ENCODE measurements at places on chromosomes 12 and 14.

GRCh38 chr14:103867020-103867419, 19.6 kb upstream of the PPP1R13B start:
- DNase-seq: no peak

DNA sequence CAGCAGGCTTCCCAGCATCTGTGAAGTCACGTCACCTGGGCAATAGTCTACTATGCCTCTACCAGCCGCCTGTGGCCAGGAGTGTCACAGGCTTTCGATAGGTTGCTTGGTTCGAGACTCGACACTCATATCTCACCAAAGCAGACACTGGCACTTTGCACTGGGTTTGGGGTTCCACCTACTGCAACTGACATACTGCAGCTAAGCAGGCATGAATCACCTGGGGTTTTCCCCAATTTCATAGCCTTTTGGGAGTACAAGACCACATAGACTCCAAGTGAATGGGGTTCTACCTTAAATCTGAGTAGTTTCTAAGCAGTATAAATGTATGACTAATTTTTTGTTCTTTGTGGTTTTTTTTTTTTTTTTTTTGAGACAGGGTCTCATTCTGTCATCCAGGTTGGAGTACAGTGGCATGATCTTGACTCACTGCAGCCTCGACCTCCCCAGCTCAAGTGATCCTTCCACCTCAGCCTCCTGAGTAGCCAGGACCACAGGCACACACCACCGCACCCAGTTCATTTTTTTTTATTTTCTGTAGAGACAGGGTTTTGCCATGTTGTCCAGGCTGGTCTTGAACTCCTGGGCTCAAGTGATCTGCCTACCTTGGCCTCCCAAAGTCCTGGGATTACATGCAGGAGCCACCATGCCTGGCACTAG, 32.1 kb downstream of the DMAC2L start:
- peak; percentile 73 for DNase-seq

- DNase-seq: no peak
Measured at GRCh38 chr12:14156606-14157005, 175.2 kb upstream of the GRIN2B start.

GRCh38 chr14:90446405-90446804, 49.6 kb downstream of the CALM1 start:
- DNase-seq: no peak

GRCh38 chr12:51941011-51941581, 10.4 kb upstream of the ACVR1B start:
- DNase-seq: no peak

- DNase-seq: no peak
Measured at GRCh38 chr14:55938249-55938791, 179.9 kb upstream of the PELI2 start.

- no peak for DNase-seq
Measured at GRCh38 chr12:108641446-108642268, 8.0 kb upstream of the SELPLG start.

GRCh38 chr12:66552716-66553115, 126.2 kb downstream of the GRIP1 start:
- no peak for DNase-seq

- DNase-seq: no peak
Measured at GRCh38 chr12:2543801-2544200, 251.0 kb upstream of the FKBP4 start.

DNA sequence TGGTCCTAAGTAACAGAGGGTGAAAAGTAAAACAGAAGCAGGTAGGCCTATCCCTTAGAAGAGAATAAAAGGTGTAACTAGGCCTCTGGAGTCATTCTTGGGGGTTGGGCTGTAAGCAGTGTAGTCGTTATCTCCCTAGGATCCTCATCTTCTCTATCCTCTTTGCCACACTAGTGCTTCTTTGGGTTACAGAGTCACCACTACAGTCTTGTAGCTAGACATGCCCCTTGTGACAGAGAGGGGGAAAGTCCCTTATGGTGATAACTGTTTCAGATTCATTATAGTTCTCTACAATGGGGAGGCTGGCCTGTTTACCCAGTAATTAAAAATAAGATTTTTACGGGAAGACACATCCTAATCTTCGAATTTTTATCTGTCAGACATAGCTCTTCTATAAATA, 16.4 kb upstream of the SRP54 start:
- no peak for DNase-seq

DNA sequence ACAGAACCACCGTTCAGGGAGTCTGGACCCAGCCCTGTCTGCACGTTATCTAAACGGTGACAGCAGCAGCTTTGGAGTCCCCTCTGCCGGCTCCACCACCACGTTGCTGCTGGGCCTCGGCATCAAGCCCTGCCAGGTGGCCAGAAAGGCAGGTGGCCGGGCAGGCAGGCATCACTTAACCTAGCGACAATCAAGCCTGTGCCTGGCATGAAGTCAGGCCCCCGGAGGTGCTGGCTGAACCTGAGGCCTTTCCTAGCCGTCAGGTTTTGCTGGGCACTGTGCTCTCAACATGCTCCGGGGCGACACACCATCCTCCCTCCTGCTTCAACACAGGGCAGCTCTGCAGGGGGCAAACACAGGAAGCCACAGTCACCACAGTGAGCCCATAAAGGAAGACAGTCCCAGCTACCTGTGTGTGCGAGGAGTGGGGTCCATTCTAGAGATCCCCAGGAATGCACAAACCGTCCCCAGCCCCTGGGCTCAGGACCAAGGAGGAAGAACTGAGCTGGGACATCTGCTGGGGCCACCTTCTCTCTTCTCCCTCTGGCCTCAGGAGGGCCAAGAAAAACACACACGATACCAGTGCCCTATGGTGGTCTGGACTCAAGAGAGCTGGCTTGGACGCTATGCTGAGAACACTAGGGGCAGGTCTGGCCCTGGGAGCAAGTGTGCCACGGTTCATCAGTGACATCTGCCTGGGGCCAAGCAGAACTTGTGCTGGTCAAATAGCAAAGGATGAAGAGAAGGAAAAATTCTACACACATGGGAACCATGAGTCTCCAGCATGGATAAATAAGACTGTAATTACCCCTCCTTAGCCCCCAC, 44.7 kb downstream of the CCDC88C start:
- DNase-seq: no peak

GRCh38 chr14:52044791-52045522, 23.9 kb downstream of the NID2 start:
- DNase-seq: no peak

DNA sequence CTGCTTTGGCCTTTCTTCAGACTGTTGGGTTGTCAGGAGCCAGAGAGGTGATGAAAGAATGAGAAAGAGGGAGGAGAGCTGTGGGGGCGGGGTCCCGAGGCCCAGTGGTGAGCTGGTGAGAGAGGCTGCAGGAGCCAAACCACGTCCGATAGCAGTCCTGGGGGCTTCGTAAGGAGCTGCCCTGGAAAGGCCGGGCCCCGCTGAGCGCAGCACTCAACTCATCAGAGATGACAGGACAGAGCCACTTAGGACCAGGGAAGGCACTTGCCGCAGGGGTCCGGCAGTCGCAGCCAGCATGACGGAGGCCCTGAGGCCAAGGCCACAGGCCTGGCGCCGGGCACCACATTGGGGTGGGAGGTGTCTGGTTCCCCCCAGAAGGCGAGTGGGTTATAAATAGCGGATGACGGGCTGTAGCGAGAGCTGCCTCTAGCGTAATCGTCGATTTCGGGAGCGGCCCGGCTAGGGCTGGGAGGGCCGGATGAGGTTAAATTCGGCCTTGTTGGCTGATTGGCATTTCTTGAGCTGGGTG, 179.0 kb downstream of the TSPAN9 start:
- DNase-seq: no peak

DNA sequence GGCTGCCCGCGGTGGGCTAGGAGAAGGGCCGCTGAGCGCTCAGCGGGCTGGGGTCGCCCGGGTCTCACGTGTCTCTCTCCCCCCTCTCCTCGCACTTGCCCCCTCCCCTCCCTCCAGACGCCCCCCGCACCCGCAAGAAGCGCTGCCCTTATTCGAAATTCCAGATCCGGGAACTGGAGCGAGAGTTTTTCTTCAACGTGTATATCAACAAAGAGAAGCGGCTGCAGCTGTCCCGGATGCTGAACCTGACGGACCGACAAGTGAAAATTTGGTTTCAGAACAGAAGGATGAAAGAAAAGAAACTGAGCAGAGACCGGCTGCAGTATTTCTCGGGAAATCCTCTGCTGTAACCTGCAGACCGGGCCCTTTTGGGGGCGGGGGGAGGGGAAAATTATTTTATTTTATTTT, 314 bp upstream of the HOTAIR start:
- DNase-seq: no peak

DNA sequence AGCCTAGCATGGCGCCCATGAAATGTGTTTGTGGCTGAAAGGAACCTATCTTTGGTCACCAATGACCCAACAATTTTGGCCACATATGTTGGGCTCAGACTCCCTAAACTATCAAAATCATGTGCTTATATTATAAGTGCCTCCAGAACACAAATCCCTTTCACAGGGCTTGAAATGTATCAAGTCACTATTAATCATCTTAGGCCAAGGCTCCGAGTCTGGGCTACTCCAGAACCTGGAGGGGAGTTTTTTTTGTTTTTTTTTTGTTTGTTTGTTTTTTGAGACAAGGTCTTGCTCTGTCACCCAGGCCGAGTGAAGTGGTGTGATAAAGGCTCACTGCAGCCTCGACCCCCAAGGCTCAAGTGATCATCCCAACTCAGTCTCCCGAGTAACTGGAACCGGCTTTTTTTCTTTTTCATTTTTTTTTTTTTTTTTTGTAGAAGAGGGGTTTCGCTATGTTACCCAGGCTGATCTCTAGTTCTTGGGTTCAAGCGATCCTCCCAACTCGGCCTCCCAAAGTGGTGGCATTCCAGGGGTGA, 989 bp upstream of the DRAM1 start:
- DNase-seq: no peak

GRCh38 chr14:91509878-91510170, 286 bp downstream of the PPP4R3A start:
- no peak for DNase-seq

DNA sequence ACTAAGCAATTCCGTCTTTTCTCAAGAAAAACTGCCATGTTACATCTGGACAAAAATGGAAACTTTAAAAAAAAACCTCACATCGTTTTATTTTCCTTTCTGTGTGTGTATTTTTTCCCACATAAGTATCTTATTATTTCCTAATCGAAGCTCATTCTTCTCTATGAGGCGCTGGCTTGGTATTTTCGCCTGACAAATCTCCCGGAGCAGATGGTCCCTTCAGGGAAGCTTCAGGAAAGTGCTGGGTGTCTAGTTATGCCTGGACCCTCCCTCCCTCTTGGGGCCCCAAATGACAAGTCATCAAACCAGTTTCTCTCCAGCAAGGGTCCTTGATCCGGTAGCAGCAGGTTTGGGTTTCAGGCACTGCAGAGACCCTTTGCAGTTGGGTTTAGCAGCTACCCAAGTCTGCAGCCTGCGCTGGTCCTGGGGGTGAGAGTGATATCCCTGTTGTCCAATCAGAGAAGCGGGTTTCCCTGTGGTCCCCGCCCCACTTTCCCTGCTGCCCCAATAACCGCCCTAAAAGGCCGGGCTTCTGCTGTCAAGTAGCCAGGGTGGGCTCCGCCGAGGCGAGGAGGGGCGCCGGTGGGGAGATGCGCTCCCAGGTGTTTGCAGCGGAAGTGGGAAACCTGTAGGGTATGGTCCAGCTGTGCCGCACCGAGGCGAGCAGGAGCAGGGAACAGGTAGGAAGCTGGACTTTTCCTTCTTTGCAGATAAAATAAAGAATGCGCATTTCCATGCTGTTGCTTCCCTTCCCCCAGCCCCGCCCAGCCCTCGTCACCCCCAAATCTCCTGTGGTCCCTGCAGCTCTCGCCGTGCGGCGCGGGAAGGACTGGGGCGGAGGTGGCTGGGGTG, at the start of gene CNTN1:
CNTN1 (plus strand) TSS at position 527 of the 852 bp plus-strand sequence.
- DNase-seq: no peak

GRCh38 chr14:30518867-30519560, 39.9 kb upstream of the G2E3 start:
- no peak for DNase-seq

- no peak for DNase-seq
Measured at GRCh38 chr14:61719344-61720293, 24.3 kb downstream of the HIF1A start.

GRCh38 chr12:124123296-124124000, 150.4 kb downstream of the ZNF664 start:
- DNase-seq: no peak

- DNase-seq: no peak
Measured at GRCh38 chr14:48618057-48618456, 942.7 kb upstream of the MDGA2 start.

DNA sequence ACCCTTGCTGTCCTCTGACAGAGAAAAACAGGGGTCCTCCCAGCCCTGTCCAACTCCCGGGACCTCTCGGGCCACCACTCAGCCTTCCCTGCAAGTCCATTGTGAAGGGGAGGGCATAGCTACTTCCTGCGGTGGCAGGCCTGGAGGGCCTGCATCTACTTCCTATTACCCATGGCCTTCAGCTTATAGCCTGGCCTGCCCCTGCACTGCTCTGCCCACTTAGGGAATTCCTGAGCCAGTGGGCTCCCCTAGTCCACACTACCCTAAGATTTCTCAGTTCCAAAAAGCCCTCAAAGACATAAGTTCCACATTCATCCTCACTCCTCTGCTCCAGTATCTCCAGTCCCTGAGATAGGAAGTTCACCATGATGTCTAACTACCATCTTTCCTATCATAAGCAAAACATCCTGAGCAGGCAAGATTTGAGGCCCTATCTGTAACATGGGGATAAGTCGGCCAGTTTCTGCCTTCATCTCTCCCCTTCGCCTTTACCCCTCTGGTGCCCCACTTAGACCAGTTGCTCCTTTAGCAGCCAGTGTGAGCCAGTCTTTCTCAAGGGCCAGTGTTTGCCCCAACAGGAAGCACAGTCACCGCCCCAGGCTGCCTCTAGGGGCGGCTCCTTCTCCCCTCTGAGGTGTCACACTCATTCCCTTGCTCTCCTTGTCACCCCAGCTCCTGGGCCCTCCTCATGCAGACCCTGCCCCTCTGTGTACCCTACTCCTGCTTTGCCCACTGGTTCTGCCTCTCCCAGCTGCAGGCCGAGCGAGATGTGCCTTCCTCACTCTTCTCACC, 10.9 kb downstream of the HDAC7 start:
- DNase-seq: peak; percentile 75

DNA sequence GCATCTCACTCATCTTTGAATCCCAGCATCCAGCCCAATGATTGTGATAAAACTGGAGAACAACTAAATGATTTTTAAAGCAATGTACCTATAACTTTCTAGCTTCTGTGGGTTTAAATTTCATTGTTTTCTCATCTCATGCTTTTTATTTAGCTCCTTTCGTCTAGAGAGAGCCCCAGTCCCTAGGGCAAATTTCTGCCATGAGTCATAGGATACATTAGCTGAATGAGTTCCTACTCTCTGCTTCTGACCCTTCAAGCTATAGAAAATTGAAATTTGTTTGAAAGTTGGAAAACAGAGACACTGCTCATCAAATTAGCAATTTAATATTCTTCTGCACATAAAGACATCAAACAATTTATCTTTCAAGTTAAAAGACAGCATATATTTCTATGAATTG, 113.9 kb downstream of the KIF21A start:
- no peak for DNase-seq

GRCh38 chr14:63912286-63912685, 59.5 kb downstream of the SYNE2 start:
- DNase-seq: no peak

- no peak for DNase-seq
Measured at GRCh38 chr14:82759656-82760055, 1226.0 kb upstream of the SEL1L start.

DNA sequence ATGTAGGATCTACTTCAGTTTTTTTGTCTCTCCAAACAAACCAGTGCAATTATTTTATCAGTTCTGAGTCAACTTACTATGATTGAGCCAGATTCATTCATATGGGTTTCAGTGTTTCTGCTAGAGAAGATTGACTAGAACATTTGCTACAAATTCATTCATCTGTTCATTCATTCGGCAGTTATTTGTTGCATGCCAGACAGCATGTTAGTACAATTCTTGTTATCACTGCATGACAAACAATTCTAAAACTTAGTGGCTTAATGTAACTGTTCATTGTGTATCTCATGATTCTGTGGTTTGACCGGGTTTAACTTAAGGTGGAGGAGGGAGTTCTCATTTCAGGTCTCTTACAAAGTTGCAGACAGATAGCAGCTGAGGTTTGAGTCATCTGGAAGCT, 52.3 kb downstream of the POLR3B start:
- no peak for DNase-seq

Data from stimulated activated naive CD8-positive, alpha-beta T cell treated with anti-CD3 and anti-CD28 coated beads, Interleukin-15, Interleukin-2, amounts not matched to agents 100 U/mL and 50 U/mL, for 24 hours (primary cell).